ENCODE measurements at places on chromosomes 3 and 15.

DNA sequence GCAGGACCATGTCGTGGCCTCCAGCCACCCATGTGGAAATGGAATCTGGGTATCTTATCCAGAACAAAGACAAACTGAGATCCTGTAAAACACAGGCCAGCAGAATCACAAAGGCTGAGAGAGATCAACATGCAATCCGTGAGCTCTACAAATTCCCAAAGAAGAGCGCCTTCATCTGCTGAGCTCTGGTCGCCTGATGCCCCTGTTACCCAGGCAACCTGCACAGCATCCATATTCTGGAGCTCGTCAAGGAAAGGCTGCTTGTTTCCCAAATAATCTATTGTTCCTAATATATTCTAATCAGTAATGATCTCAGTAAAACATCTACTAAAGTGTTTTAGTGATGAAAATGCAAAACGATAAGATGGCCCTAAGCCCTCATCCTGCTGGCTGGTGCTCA lies 133.6 kb downstream of the OCA2 start:
- no peak for DNase-seq

DNA sequence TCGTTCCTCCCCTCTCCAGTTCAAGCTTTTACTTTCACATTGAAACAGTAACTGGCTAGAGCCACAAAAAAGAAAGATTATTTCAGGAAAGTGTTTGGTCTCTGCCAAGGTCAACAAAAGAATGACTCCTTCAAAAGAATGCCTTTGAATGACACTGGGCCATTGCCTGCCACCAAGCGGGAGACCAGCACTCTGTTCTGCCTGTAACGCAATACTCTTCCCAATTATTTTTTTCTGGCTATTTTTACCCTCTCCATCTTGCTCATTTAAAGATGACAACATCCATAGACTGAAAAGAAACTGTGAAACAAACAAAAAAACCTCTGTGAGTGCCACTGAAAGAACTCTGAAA lies 37.3 kb downstream of the EHHADH start:
- DNase-seq: no peak

GRCh38 chr3:100060685-100061484 lies 53.4 kb downstream of the FILIP1L start:
- DNase-seq: no peak

DNA sequence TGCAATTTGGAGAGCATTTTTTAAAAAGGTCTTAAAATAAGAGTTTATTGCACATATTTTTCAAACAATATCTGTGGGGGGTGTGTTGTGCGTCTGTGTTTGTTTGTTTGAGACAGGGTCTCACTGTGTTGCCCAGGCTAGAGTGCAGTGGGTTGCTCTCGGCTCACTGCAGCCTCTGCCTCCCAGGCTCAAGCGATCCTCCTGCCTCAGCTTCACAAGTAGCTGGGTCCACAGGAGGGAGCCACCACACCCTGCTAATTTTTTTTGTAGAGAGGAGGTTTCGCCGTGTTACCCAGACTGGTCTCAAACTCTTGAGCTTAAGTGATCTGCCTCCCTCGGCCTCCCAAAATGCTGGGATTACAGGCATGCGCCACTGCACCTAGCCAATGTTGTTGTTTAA lies 2.7 kb downstream of the MLF1 start:
- DNase-seq: no peak

DNA sequence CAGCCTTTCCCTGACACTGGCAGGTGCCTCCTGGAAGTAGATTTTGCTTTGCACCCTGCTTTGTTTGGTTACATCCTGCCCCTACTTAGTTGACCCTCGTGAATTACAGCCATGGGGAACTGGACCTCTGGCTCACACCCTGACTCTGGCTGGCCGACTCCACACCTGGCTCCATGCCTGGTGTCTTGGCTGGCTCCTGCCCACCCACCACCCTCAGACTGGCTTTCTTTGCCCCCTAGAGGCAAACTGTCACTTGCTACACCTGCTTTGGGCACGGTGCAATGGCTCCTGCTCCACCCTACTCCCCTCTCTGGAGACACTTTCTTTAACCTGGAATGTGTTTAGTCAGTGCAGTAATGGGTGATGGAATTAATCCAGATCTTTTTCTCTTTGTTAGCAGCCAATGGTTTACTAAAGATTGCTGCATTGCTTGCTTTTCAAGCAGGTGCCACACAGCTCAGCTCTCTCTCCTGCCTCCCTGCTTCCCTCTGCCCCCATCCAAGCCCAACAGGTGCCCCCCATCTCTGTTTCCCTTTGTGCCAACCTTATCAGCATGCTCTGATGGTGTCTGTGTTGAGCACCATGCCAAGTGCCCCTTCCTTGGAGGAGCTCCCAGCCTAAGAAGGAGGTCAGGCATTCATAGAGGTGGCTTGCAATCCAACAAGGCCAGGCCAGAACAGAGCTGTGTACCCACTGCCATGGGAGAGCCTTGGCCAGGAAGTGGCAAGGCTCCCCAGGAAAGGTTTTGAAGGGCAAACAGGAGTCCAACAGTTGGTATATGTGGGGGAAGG lies 38.4 kb downstream of the RASGRF1 start:
- DNase-seq: no peak

GRCh38 chr3:166879661-166880060 lies 500.4 kb downstream of the ZBBX start:
- no peak for DNase-seq

DNA sequence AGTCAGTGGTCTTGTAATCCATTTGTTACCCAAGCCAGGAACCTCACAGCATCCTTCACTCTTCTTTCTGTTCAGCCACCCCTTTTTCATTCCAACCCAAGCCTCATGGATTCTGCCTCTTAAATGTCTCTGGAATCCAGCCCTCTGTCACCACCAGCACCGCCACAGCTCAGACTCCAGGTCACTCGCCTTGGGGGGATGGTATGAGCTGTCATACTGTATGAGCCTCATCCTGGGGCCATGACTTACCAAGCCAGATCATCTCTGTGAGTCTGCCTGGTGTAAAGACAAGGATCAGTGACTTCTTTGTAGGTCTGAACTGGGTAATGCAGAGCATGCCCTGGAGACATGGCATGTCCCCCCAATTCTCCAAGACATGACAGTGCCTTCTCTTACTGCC lies 79.6 kb downstream of the PGPEP1L start:
- DNase-seq: no peak

DNA sequence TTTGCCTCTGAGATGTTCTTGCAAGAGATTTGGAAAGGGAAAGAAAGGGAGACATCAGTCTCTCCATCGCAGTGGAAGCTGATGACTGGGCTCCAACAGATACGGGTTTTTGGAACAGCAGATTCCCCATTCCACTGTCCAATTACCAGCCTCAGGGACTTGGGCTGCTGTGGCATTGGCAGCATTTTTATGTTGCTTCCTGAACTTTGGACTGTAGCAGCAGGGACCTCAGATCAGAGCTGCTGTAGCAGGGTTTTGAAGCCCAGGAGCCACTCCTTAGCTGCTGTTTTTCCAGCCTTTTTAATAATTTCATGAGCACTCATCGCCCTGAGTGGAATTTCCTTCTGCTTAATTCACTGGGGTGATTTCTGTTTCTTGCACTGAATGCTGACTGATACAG lies 135.7 kb upstream of the SLCO3A1 start:
- no peak for DNase-seq

DNA sequence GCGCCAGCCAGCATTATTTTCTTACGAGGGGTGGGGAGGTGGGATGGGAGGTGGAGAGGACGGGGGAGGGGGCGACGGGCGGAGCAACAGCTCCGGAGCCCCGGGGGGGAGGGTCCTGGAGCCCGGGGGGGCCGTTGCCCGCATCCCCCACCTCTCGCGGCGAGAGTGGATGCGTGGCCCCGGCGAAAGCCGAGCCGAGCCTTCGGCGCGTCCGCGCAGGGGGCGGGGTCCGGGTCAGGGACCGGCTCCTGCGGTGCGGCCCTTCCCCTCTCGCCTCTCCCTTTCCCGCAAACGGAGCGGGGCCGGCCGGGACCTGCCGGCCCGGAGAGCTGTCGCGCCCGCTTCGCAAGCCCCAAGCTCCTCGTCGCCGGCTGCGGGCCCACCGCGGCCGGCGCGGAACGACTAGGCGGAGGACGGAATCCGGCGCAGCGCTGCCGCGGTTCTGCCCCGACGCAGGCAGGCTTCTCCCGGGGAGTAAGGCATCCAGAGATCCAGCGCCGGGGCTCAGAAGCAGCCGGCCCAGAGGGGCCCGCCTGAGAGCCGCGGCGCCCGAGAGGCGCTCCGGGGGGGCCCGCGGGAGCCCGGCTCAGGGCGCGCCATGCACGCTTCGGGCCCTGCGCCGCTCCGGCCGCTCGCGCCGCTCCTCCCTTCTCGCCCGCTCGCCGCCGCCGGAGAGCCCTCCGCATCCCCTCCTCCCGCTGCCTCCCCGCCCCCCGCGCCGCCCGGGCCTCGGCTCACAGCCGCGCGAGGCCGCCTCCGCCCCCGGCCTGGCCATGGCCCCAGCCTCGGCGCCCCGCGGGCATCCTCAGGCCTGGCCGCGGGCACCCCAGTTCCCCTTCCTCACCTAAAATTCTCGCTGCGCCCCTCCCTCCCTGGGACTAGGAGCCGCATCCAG lies 459 bp upstream of the ADCY5 start:
- DNase-seq: no peak

- DNase-seq: no peak
These were observed 952.0 kb downstream of the AGBL1 start for GRCh38 chr15:87031540-87032230.

DNA sequence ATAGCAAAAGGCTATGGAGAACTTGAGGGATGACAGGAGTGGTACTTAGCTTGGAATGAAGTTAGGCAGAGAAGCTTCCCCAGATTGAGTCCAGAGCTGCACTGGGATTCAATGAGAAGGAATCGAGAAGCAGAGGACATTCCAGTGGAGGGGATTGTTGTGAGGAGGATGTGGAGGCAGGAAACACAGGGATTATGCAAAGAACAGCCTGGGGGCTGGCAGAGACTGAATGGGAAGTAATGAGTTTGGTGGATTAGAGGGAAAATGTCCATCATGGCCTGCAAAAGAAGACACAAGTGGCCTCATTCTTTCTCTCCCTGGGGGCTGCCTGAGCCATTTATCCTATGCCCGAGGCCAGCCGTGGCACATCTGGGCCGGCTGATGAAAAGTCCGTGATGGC lies 20.5 kb upstream of the SCN10A start:
- no peak for DNase-seq

- DNase-seq: no peak
These were observed 39.4 kb upstream of the TRIM71 start for GRCh38 chr3:32778389-32778788.

GRCh38 chr3:29697989-29698388 lies 417.1 kb downstream of the RBMS3 start:
- DNase-seq: no peak

- DNase-seq: no peak
These were observed 125.8 kb upstream of the GALNT15 start for GRCh38 chr3:16048435-16049318.

- DNase-seq: no peak
These were observed 327.0 kb downstream of the FEZF2 start for GRCh38 chr3:62046326-62046725.

GRCh38 chr15:54820098-54820497 lies 376.6 kb downstream of the RSL24D1 start:
- DNase-seq: no peak

- no peak for DNase-seq
These were observed 52.2 kb downstream of the EXOG start for GRCh38 chr3:38548154-38548931.

DNA sequence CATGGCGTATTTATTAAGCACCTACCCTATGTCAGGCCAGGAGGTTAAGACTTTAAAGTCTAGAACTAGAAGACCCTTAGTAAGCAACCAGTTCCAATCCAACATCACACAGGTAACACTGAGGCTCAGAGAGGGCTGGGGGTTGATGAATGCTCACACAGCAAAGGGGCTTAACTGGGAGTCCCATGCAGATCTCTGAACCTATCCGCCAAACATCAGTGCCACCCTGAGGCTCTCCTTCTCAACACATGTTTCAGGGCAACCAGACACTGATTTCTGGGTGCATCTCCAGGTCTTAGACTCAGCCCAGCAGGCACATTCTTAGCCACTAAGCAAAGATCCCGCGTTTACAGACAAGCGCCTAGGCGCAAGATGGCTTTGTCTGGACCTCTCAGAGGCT lies 92.0 kb upstream of the SLC6A11 start:
- no peak for DNase-seq

DNA sequence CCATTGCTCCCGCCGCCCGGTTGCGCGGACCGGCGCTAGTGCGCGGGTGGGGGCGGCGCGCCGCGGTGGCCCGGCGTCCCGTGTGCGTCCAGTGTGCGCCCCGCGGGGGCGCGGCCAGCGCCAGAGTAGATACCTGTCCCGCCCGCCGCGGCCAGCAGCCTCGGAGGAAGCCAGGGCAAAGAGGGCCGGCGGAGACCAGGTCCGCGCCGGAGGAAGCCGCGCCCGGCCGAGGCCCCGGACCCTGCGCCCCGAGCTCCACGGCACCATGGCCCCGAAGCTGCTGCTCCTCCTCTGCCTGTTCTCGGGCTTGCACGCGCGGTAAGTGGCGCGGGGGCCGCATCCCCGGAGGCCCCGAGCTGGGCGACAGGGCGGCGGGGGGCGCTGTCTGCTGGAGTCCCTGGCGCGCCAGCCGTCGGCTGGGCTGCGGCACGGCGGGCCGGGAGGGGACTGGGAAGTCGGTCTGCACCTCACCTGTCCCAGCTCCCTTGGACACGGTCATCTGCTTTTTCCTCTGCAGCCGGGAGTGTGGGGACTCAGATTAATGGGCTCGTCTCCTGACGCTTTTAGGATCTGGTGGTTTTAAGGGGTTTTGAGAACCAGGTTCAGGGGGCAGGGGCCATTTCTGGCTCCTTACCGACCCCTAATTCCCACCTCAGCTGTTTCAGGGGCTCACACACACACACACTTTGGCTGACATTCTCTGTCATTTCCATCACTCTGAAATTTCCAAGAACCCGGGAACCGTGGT lies 464 bp downstream of the GABRG3 start:
- no peak for DNase-seq

- no peak for DNase-seq
These were observed 5.2 kb downstream of the MEIS2 start for GRCh38 chr15:37094915-37095711.

- DNase-seq: no peak
These were observed 604 bp downstream of the CCPG1 start for GRCh38 chr15:55407498-55408011.

- DNase-seq: no peak
These were observed 129.4 kb downstream of the TMCC1 start for GRCh38 chr3:129764090-129764489.

DNA sequence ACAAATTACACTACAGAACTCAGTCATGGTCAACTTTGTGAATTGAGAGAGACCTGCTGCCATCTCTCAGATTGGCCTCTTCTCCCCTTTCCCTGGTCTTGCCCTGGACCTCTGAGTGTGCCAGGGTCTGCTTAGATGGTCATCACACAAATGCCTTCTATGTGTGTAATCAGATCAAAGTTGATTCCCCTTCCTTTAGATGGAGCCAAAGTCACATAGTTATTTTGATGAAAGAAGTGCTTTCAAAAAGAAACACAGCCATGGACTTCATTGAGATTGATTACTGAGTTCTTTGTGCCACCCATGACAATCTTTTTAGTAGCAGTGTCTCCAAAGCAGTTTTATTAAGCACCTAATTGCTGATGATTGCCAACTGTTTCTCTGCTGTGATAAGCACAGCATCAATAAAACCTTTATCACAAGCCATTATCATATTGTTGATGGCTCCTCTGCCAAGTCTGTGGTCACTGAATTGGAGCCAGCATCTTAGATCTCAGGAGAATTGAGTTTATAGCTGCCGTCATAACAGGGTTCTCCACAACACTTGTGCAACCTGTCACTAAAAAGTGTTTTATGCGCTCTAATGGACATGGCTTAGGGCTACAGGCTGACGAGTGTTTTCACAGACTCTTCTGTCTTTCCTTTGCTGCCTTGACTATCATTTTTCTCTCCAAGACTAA lies 149.7 kb upstream of the NUDT16 start:
- DNase-seq: no peak

- DNase-seq: no peak
These were observed 137.4 kb downstream of the NR1I2 start for GRCh38 chr3:119918992-119919933.
